ENCODE measurements at places on chromosomes 12 and 14.

- peak; percentile 38 for DNase-seq
Measured at GRCh38 chr14:58151133-58152013, 640 bp downstream of the ARMH4 start.

DNA sequence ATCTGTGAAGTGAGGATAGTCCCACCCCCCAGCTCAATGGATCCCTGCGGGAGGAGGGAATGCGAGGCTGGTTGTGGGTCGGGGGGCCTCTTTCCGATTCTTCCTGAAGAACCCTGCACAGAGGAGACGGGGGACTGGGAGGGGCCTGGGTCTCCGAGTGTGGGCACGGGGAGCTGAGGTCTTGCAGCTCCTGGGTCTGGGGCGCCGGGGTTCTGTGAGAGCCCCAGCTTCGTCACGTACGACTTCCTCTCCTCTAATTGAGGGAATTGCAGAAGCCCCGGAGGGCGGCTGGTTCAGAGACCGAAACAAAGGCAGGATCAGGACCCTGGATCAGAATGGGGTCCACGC is 66.6 kb downstream of the DIO3 start:
- no peak for DNase-seq

DNA sequence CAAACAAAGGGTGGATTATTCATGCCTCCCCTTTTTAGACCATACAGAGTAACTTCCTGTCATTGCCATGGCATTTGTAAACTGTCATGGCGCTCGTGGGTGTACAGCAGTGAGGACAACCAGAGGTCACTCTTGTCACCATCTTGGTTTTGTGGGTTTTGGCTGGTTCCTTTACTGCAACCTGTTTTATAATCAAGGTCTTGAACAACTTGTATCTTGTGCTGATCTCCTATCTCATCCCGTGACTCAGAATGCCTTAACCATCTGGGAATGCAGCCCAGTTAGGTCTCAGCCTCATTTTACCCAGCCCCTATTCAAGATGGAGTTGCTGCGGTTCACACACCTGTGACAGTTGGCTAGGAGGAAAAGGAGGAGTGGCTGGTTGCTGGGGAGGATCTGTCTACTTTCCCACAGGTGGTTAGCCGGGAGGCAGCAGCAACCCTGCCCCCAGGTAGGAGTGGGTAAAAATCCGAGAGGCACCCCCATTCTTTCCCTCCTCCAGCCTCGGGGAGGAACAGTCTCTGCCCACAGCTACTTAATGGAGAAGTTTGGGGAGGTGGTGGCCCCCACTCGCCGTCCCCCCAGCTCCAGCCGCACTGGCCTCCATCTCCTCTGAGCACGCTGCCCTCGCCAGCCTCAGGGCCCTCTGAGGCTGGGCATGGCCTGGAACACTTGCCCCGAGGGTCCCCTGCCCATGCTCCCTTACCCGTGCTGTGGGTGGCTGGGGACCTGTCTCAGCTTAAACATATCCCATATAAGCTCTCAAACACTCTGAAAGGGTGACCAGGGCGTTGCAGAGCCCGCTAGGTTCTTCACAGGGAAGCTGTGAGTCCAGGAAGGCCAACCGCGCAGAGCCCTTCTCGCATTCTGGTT is 41.7 kb downstream of the SMIM41 start:
- DNase-seq: no peak

DNA sequence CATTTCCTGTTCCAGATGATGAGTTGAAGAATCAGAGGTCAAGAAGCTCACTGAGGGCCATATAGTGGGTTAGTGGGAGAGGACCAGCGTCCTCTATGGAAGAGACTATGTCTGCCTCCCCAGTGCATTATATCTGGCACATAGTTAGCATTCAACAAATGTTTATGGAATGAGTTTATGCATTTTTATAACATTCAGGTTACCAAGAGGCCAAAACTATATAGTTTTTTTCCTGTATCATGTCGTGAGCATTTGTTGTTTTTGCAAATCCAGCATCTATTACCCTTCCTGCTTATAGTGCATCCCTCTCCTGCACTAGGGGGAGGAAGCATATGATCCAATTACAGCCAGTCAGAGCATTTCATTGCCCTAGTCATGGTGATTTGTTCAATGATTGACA is 60.6 kb downstream of the SUDS3 start:
- DNase-seq: peak; percentile 78

GRCh38 chr12:53735556-53735955 is 8.3 kb upstream of the CALCOCO1 start:
- no peak for DNase-seq

GRCh38 chr14:65880507-65880906 is 468.0 kb downstream of the FUT8 start:
- no peak for DNase-seq

DNA sequence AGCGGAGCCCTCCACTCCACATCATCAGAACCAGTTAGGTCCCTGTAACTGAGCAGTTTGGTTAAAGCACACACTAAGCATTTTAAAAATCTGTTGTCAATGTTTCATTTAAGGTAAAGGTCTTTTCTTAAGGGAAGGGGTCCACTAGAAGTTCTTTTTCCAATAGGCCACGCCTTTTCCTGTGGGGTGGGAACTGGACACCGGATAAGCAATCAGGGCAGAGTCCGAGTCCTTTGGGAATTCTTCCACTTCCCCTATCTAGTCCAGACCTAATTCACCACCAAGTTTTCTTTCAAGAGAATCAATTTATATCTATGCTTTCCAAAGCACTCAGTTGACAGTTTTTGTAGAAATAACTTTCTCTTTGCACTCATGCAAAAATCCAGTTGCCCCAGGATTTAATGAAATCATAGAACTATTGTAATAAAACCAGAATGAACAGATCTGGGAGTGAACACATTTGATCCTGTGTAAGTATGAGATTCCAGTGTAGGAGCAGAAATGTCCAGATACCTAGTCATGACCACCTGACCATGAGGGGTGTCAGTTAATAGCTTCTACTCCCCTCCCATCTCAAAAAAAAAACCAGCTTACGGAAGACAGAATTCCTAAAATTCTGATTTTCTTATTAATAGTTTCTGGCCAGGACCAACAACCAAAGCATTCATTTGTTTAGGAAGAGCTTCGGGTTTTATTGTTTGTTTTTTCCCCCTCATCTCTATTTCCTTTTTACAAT is 11.7 kb downstream of the VPS37B start:
- DNase-seq: peak; percentile 15

DNA sequence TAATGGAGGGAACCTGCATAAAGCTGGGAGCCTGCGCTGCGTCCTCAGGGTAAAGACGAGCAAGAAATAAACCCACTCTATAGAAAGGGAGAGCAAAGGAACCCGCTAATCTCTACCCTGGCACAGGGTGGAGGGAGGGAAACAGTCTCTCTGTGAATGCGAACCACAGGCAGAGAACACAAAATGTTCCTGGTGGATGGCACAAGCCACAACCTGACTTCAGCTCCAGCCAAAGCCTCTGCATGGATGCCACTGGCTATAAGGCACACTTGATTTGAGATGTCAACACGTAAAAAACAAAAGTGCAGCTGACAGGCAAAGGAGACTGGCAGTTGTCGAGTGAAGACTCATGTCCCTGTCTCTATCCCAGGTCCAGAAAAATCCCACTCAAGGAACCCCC is 32.4 kb downstream of the CHGA start:
- no peak for DNase-seq

GRCh38 chr14:103721334-103722120 is 5.9 kb downstream of the ZFYVE21 start:
- peak; percentile 32 for DNase-seq

DNA sequence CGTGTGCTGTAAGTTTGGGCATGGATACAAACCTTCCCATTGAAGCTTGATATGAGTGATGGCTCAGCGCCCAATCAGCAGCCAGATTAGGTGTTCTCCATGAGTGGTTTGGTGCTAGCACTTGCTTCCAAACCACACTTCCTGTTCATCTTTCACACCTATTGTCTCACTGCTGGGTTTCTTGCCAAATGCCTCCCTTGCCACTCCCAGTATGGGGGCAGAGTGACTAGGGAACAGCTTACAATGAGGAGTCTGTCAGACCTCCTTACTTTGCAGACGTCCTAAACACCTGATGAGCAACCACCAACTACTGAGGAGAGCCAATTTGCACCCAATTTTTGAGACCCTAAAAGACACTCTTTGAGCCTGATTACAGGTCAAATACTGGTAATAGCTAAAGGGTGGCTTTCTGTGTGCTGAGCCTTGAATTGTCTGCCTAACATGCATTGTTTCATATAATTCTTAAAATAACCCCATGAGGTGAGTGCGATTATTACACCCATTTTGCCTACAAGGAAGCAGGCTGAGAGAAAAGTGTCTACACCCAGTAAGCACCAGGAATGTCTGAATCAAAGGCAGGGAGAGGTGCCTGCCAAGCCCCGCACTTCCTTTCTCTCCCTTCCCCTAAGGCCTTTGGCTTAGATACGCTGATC is 48.4 kb upstream of the FOS start:
- peak; percentile 36 for DNase-seq

GRCh38 chr14:105126981-105127329 is 41.6 kb downstream of the JAG2 start:
- DNase-seq: no peak

- DNase-seq: peak; percentile 98
Measured at GRCh38 chr14:94345344-94346064, 22.4 kb upstream of the SERPINA6 start.

- no peak for DNase-seq
Measured at GRCh38 chr14:51022769-51023168, 72.1 kb downstream of the TRIM9 start.

DNA sequence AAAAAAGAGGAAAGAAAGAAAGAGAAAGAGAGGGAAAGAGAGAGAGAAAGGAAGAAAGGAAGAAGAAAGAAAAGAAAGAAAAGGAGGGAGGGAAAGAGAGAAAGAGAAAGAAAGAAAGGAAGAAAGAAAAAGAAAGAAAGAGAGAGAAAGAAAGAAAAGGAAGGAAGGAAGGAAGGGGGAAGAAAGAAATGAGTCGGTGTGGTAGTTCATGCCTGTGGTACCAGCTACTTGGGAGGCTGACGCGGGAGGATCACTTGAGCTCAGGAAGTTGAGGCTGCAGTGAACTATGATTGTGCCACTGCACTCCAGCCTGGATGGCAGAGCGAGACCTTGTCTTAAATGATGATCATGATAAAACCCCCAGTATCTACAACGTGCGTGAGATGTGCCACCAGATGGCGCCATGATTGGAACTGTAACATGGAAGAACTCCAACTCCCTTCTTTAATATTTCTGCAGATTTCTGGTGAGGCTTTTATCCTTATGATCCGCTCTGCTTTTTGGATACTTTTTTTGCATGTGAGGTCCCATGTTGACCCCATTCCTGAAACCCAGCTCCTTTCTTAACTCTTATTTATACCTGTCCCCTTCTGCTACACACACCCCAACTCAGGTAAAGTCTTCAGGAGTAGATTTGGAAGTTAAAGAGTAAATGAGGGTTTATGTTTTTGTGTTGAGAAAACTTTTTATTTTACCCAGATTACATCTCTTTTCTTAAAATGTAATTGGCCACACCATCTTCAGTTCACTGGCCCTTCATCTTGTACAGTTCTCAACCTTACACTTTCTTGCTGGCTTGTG is 25.6 kb downstream of the RNASE10 start:
- DNase-seq: peak; percentile 65

DNA sequence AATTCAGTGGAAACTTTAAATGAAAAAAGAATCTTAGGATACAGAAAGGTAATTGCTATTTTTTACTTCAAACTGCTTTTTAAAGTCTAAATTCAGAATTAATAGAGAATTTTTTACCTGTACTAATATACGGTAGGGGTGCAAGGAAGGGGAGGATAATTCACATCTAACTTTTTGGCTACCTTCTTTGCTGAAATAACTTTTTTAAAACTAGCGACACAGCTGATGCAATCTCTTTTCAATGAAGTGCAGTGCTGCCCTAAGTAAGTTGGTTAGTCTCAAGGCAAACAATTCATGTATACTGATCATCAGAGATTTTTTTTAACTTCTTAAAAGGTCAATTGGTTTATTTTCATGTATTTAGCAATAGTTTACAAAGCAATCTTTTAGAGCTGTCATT is 119.8 kb downstream of the NEDD1 start:
- DNase-seq: no peak

DNA sequence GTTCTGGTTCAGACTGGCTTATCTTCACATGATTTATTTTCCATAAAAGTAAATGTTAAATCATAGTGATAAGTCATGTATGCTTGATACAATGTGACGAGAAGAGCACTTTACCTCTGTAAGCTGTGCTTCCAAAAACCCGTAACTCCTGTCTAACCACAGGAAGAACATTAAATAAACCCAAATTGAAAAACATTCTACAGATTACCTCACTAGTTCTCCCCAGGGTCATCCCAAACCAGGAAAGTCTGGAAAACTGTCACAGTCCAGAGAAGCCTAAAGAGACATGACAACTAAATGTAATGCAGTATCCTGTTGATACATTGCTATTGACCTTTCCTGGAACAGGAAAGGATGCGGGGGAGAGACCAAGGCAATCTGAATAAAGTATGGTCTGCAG is 32.5 kb upstream of the DUSP6 start:
- no peak for DNase-seq

DNA sequence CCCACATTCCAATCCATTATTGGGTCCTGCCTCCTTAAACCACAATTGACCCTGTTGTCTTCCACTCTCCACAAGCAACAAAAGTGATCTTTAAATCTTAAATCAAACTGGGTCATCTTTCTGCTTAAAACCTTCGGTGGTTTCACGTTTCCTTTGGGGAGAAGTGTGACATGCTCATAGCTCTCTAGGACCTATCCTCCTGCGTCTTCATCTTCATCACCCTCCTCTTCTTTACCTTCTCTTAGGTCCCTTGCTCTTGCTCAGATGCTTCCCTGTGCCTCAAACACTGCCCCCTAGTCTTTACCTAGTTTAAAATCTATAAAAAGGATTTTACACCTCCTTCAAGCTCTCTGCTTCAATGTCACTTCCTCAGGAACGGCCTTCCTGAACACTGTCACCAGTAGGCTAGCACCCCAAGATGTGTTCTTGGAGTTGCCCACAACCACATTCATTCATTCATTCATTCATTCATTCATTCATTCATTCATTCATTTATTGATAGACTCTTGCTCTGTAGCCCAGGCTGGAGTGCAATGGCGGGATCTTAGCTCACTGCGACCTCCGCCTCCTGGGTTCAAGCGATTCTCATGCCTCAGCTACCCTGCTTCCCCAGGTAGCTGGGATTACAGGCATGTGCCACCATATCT is 46.8 kb downstream of the GALNT4 start:
- no peak for DNase-seq

DNA sequence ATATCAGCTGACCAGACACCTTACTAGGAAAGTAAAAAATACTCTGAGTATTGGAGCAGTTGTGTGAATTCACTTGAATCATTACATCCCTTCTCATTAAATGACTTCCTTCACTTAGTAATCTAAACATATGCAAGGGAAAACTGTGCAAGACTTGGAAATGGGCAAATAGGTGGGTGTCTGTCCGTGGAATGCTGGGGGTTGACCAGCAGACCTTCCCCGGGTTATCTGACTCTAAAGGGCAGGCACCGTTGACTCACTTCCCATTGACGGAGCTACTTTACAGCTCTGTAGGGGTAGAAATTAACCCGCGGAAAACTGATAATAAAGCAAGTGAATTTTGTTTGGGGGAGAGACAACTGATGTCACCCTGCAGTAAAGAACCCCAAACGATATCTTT is 199.3 kb downstream of the TTC7B start:
- DNase-seq: no peak

GRCh38 chr12:124484067-124484466 is 83.3 kb downstream of the NCOR2 start:
- no peak for DNase-seq
